ENCODE measurements at places on chromosomes 7 and 10.

GRCh38 chr7:40644454-40645188 is 509.8 kb downstream of the SUGCT start:
- DNase-seq: no peak

GRCh38 chr7:30245913-30246312 is 38.5 kb upstream of the ZNRF2 start:
- DNase-seq: no peak

GRCh38 chr10:47143072-47143471 is 156.9 kb upstream of the GDF10 start:
- DNase-seq: peak; percentile 40

- DNase-seq: no peak
These were observed 10.7 kb downstream of the AMZ1 start for GRCh38 chr7:2698581-2699288.

DNA sequence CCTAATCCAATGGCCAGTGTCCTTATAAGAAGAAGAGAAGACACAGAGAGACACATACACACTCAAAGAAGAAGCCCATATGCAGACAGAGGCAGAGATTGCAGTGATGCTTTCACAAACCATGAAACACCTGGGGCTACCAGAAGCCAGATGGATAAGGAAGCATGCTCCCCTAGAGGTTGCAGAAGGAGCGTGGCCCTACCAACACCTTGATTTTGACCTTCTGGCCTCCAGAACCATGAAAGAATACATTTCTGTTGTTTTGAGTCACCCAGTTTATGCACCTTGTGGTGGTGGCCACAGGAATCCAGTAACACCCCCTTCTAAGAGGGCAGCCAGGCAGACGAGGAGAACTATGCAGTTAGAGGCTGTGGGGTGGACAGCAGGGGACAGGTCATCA is 43.5 kb downstream of the AOC1 start:
- DNase-seq: no peak

GRCh38 chr7:36278069-36278619 is 111.5 kb upstream of the ANLN start:
- no peak for DNase-seq

DNA sequence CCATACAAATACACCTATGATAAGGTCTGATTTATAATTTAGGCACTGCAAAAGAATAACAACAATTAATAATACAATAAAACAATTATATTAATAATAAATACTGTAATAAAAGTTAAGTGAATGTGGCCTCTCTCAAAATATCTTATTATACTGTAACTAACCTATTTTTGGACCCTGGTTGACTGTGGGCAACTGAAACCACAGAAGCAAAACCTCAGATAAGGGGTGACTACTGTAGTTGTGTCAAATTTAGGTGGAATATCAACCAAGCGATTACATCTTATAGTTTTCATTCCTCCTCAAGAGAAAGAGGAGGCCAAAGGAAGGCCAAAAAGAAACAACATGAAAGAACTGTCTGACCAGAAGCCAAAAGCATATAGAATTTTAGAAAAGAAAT is 103.9 kb downstream of the SKAP2 start:
- DNase-seq: no peak

- no peak for DNase-seq
These were observed 66.1 kb downstream of the SHH start for GRCh38 chr7:155746188-155746587.

GRCh38 chr7:151819866-151820265 is 57.0 kb downstream of the PRKAG2 start:
- DNase-seq: no peak

DNA sequence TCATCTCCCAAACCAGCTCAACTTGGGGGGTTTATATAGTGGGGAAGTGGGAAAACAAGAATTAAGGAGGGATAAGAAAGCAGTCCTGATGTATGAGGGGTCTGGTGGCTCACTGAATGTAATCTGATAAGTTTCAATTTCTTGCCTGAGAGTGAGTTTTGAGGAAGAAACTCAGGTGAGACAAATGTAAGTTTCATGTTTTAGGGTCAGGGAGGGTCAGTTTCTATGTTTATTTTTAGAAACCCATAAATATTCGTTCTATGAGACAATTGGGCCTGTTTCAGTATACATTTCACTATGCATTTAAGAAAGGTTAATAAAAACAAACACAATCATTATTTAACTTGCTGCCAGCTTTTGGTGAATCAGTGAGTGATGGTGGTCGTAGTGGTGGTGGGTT is 128.0 kb upstream of the MBL2 start:
- DNase-seq: no peak

DNA sequence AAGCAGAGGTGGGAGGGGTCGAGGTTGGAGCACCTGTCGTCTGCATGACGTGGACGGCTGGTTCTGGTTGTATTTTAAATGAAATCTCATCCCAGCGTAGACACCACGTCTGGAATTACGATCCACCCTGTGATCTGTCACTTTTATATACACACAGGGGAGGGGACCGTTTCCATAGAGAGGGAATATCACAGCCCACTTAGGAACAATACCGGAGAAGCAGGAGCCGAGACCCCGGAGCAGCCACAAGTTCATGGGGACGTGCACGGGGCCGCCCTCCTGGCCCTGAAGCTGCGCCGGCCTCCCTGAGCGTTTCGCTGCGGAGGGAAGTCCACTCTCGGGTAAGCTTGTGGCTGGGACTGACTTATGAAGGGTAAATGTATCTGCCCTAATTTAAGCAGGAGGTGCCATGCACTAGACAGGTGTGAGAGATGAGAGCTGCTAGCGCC is at the start of gene UCN3:
Gene UCN3 (plus strand): TSS at position 77 of the 449 bp plus-strand sequence. CDS start 8,755 bp downstream, outside the sequence.
- DNase-seq: no peak

- no peak for DNase-seq
These were observed 107.1 kb downstream of the RAB18 start for GRCh38 chr10:27611236-27611635.

- DNase-seq: no peak
These were observed 102.1 kb upstream of the ANLN start for GRCh38 chr7:36287371-36288241.

DNA sequence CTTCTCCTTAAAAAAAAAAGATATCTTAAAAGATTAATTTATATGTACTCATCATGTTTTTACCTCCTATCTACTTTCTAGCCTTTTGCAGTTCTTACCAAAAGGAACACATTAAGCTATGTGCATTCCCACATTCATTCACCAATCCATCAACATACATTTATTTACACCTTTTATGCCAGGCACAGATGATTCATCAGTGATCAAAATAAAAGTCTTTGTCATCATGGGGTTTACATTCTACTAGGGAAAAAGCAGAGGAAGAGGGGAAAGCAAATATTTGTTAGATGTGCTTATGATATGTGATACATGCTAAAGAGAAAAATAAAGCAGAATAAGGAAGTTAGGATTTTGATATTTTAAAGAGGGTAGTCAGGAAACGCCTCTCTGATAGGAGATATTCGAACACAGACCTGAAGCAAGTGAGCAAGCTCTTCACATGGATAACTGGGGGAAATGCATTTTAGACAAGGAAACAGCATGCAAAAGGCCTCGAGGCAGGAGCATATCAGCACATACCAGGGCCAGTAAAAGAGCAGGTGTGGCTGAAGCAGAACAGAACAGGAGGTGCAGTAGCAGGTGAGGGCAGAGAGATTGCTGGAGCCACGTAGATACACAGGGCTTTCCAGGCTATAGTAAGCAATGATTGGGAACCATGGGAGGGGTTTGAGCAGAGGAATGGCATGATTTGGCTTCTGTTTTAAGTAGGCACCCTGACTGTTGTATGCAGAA is 67.4 kb downstream of the REEP3 start:
- DNase-seq: no peak

DNA sequence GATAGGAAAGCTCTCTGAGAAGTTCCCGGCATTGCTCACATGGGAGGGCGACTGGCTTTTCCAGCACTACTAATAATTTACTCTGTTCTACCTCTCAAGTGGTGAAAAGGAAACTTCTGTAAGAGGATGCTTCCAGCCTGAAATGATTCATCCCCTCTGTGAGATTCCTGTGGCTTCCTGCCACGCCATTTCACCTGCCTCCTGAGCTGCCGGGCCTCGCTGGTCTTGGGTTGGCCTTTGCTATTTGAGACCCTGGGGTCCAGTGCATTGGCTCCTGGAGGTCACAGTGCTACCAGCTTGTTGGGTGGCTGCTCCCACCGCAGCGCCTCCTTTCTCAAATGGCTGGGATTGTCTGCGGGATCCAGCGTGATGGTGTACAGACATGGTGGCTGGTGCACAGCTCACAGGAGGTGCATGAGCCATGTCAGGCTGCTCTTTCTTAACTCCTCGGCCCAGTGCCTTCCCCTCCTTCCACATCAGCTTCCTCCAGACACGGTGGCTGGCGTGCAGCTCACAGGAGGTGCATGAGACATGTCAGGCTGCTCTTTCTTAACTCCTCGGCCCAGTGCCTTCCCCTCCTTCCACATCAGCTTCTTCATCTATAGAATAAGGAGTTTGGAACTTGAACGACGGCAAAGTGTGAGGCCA is 42.9 kb upstream of the PCBD1 start:
- no peak for DNase-seq

DNA sequence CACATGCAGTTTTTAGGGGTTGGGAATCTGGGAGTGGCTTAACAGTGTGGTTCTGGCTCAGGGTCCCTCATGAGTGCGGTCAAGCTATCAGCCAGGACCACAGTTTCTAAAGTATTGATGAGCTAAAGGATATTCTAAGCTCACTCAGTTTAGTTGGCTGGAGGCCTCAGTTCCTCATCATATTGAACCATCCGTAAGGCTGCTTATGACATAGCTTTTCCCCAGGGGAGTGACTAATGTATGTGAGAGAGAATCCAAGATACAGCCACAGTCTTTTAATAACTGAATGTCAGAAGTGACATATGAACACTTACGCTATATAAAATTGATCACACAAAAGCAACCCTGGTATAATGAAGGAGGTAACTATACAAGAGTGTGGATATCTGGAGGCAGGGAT is 245.3 kb downstream of the POLR1F start:
- DNase-seq: no peak

DNA sequence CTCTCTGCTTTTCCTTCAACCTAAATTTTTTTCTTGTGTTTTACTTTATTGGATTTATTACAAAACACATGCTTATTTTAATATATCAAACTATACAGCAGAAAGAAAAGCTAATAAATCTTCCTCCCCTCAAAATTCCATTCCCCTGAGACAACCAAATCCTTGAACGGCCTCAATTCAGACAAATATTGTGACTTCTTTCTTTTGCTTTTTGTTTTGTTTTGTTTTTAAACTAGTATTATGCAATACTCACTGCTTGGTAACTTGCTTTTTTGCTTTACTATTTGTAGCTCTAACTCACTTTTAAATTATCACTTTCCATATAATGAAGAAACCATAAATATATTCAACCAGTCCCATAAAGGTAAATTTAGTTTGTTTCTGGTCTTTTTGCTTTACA is 59.4 kb upstream of the CDK1 start:
- DNase-seq: no peak

DNA sequence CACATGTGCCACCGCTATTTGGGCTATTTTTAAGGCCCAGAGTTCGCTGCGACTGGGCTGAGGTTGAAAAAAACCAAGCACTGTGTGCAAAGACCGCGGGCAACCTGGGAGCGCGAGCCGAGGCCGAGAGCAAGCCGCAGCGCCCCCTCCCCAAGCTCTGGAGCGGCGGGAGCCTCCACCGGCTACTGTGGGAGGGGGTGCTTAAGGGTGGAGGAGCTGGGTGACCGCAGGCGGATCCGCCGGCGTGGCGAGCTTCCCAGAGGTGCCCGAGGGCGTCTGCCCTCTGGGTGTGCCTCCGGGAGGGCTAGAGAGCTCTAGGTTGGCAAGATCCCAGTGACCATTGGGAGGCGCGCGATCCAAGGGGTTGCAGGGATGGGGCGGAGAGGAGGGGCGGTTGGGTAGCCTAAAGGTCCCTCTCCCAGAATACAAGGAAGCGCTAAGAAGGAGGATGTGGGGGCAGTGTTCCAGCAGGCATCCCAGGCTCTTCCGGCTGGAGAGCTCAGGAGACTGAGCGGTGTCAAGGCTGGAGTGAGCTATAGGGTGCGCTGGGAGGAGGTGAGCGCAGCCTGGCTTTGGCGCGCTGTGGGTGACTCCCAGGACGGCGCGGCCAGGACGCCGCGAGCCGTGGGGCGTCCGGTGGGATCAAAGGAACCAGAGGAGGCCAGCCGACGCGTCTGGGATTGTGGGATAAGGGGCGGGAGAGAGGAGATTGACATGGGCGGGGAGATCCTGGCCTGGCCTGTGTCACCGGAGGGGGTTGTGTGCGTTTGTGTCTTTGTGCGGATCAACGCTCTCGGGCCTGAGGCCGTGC is 8.0 kb downstream of the DLX5 start:
- no peak for DNase-seq

DNA sequence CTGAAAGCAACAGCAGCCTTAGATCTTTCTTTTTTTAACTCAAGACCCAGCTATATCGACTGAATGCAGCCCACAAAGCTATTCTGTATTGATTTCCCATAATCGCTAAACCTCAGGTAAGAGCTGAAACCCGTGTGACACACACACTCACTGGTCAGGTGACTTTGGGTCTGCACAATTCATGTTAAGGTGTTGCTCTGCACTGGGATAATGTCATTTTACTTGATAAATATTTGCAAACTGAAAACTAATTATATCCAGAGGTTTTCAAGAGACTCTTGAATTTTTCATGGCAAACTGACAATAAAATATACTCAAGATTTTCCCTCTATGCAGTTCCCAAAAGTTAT is 33.1 kb downstream of the SCRN1 start:
- no peak for DNase-seq

DNA sequence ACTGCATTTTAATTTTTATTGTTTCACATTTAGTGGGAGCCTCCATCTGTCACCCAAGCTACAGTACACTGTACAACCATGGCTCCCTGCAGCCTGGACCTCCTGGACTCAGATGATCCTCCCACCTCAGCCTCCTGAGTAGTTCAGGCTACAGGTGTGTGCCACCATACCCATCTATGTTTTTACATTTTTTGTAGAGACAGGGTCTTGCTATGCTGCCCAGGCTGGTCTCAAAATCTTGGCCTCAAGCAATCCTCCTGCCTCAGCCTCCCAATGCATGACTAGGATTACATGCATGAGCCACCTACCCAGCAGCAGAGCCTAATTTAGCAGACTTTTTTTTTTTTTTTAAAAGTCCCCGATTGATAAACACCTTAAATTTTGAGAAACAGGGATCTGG is 5.6 kb downstream of the PIP4K2A start:
- DNase-seq: no peak

DNA sequence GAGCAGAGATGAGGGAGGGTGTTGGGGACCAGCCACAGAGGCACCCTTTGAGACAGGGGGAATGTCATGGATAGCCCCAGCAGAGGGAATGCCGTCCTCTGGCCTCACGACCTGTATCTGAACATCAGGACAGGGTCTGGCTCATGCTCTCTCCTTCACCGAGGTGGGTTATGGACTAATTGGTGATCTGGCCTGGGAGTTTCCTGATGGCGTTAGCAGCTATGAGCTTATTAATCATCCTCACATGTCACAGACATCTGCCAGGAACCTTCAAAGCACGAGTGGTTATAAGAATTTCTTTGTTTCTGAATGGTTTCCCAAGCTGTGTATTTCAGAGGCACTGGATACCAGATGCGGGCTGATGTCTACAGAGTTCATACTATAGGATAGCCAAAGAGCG is 6.9 kb downstream of the CPA4 start:
- no peak for DNase-seq

Measured in left forelimb (tissue), 1 donor.